Stimulated activated CD4-positive, alpha-beta T cell treated with anti-CD3 and anti-CD28 coated beads, Interleukin-12 subunit alpha, Interleukin-12 subunit beta, amount 100 ng/mL, for 48 hours (primary cell): ENCODE measurements at places on chromosomes 4 and X.

DNA sequence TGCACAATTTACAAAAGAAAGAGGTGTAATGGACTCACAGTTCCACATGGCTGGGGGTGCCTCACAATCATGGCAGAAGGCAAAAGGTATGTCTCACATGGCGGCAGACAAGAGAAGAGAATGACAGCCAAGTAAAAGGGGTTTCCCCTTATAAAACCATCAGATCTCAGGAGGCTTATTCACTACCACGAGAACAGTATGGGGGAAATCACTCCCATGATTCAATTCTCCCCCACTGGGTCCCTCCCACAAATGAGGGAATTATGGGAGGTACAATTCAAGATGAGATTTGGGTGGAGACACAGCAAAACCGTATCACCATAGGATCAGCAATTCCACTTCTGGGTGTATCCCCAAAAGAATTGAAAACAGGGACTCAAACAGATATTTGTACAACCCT, 97.5 kb upstream of the STX18 start:
- DNase-seq, result no peak

DNA sequence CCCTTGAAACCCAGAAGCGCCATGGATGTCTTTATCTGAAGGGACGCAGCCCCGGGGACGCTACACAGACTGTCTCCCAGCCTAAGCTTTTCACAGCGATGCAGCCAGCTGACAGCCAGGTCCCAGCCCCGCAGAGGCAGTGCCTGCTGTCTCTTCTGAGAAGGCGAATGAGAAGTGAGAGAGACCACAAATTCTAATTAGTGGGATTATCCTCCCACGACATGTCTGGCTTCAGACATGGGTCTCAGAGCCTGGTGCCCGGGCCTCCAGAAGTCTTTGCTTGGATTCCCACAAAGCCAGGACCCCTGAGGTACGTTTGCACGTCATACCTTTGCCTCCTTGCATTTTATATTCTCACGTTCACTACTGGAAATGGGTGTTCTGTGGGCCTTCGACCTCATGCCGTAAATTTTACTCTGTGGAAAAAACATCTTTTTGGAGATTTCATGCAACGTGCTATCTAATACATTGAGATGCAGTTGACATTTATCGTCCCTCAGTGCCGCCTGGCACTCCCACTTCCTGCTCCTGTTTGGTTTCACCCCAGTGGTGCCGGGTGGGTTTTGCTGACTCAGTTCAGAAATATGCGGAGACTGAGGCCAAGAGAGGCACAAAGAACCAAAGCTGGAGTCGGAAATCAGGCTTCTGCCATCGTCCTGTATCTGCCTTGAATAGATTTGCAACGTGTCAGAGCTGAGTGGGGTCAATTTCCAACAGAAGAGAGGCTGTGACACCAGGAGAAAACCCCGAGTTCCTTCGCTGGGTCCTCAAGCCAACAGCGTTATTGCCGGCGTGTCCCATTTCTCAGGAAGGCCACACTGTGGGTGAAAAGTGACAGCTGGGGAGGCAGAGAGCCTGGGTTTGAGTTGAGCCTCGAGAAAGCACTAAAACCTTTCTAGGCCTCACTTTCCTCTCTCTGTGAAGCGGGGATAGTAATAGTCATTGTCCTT, 114.4 kb downstream of the STK32B start:
- no peak for DNase-seq

DNA sequence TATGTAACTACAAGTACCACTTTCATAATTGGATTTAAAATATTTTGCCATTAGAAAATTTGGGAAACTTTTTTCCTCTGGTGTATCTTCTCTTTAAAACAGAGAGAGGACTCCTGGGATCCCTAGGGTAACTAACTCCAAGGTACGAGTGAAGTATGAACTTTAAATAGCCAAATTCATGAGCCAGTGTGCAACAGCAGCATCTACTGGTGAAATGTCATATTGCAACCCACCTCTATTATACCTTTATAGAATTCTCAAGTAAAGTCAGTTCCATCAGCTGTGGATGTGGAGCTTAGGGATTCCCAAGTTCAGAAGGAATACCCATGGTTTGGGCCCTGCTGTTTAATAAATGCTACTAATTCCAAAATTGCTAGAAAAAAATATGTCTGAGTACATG, 282.7 kb upstream of the TAPT1 start:
- DNase-seq, result no peak

DNA sequence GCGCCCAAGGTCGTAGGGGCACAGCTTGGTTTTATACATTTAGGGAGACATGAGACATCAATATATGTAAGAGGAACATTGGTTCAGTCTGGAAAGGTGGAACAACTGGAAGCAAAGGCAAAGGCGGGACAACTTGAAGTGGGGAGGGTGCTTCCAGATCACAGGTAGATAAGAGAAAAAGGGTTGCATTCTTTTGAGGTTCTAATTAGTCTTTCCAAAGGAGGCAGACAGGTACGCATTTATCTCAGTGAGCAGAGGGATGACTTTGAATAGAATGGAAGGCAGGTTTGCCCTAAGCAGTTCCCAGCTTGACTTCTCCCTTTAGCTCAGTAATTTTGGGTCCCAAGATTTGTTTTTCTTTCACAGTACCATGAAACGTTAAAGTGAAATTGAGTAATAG, 223.2 kb downstream of the FAM47A start:
- no peak for DNase-seq

GRCh38 chr4:137610960-137611359, 78.7 kb upstream of the PCDH18 start:
- no peak for DNase-seq

DNA sequence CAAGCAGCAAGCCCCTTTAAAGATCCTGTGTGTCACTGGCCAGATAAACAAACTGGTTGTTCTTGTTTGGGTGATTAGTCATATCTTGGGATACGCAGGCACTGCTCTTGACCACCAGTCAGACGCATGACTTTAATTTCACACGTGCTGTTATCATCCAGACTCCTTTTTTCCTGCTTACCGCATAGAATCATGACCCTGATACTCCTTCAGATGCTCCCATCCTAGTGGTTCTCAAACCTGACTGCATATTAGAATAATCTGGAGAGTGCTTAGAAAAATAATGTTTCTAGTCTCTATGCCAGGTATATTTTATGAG, 78.8 kb downstream of the CLDN22 start:
- DNase-seq, result no peak

DNA sequence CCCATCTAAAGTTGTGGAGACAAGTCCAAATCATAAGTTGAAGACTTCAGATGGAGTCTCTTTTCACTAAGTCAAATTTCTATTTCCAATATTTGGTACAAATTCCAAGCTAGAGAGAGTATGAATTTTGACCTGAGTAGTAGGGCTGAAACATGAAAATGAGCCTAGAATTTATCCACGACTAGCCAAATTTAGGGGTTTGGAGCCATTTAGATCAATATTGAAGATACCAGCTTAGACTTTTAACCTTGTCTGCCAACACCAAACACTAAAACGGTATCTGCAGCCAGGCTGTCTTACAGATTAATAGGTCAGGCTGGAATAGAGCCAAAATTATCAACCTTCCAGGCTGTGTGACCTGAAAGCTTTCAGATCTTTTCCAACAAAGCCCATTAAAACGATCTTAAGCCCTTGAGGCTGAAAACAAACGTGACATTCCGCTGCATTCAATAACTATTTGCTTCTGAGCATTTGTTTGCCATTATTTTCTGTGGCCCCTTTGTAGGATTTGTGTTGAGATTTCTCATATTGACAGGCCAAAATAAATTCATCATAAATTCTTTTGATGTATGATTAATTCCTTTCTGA, 268.7 kb upstream of the DKK2 start:
- DNase-seq, result no peak

DNA sequence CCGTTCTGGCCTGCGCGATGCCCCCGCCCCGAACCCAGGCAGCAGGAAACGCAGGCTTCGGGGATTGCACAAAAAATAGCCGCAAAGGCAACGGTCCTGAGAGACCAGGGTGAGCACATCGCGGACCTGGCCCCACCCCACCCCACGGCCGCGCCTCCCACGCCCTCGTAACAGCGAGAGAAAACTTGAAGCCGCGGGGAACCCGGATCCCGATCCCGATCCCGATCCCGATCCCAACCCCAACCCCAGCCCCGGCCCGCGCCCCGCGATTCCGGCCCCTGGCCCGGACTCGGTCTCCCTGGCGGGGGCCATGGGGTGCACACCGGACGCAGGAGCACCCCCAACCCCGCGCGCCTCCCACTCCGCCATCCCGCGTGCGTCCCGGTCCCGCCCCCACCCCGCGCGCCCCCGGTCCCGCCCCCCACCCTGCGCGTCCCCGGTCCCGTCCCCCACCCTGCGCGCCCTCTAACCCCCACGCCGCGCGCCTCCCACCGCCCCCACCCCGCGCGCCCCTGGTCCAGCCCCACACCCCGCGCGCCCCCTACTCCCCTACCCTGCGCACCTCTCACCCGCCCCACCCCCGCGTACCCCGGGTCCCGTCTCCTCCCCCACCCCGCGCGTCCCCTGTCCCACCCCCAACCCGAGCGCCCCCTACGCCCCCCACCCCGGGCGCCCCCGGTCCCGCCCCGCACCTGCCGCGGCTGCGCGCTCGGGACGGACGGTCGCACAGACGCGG, 29.0 kb downstream of the NOP14 start:
- DNase-seq, result no peak

DNA sequence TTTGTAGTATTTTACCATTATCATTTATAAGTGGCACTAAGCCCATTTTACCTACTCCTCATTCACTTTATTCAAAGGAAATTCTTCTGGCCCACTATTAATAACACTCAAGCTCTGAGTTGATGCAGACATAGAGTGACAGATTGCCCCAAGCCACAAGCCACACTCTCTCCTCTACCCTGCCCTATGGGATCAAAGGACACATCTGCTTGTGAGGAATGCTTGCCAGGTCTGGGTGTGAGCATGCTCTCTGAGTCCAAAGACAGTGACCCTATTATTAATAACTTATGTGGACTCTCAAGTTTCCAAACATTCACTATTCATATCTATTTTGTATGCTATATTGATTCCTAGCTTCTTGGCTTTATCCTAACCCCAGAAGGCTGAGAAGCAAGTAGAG, 18.5 kb downstream of the ETNPPL start:
- DNase-seq, result no peak

DNA sequence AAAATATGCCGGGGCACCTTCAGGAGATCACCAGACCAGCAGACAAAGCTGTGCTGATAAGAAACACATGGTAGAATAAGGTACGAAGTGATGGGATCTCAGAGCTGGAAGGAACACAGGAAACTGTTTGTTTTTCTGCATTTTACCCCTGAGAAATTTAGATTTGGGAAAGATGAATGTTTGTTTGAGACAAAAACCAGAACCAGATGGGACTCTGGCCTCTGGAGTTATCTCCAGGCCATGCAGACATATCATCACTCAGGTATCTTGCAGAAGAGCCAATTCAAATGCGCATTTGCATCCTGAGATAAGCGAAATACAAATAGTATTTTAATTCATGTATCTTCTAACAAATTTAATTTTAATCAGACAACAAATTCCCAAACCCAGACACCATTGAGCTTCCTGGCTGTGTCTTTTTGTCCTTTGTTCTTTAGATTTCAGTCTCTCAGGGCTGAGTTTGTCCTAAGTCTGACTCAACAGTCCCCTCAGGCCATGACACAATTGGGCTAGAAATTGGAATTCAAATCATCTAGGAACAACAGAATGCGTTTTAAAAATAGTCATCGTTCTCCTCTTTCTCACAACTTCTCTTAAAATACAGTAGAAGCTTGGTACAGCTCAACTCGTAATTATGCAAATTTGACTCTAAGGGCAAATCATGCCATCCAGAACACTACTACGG, 159.0 kb downstream of the PACRGL start:
- DNase-seq, result no peak

- DNase-seq, result no peak
Observed at GRCh38 chr4:124943145-124943889, 230.8 kb upstream of the ANKRD50 start.

DNA sequence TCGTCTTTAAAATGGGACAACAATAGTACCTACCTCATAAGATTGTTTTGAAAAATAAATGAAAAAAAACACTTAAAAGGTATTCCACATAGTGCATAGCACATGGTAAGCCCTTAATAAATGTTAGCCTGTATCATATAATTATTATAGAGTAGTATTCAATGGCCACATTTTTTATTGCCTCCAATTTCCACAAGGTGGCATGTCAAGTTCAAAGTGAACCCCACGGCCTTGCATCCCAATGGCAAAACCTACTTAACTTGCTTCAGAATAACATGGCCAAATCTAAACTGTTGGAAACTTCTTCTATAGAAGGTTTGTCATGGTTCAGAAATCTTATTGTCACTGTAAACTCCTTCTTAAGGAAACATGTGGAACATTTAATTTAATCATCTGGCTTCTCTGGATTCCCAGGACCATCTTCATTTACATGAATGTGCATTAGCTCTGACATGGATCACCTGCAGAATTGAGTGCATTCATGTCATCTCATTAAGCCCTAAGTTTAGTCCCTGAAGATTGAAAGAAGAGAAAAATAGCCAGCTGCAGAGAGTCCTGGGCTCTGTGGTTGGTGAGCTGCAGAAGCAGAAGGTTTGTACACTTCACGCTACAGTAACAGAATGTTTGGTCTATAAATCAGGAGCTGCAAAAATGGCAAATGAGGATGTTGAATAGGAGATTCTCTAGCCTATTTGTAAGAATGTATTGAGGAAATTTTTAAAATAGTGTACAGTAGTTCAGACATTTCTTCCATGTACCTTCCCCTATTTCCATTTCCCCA, 61.0 kb downstream of the ANXA3 start:
- DNase-seq, result no peak

- DNase-seq, result no peak
Observed at GRCh38 chr4:175413561-175413960, 398.5 kb downstream of the GPM6A start.

DNA sequence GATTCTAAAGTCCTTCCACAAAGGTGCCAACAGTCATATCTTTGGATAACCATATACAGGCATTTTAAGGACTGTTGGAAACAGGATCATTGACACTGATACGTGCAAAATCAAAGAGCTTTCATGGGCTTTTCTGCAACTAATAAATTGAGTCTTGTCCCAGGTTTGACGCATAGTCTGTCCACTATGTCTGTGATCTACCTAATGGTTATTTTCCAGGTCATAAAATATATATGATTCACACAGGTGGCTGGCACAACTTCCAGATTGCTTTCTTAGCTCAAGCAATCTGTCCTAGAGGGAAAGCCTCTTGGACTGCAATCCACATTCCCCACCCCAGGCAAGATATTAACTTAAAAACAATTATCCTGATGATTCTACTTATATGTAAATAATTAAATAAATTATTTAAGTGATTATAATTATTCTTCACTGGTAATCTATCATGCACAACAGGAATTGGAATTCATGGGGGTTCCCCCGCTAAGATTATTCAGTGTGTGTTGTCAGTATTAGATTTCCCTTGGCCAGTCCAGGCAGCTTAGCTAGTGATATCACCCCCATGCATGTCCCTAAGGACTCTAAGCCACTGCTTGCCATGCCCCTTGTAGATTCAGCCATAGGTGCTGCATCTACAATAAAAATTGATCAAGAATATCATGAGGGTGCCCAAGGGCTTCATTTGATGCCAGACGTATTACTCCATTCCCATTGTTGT, 97.8 kb downstream of the TLL1 start:
- DNase-seq, result no peak

DNA sequence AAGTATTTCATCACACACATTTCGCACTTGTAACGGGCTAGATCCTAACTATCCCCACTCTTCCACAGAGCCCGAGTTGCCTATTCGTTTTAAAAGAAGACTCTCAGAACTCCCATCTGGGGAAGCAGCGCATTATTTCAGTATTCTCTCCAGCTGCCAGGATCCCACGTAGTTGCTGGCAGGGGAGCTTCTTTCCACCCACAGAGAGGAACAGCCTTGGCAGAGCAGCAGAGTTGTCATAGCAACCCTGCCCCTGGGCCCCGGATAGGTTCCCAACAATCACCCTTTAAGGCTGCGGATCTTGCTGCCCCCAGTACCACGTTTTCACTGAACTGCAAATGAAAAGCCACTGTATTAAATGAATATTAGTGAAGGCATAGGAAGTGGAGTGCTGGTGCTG, 106.7 kb downstream of the GPM6A start:
- DNase-seq, result no peak
